ENCODE measurements at places on chromosomes 4 and X.

DNA sequence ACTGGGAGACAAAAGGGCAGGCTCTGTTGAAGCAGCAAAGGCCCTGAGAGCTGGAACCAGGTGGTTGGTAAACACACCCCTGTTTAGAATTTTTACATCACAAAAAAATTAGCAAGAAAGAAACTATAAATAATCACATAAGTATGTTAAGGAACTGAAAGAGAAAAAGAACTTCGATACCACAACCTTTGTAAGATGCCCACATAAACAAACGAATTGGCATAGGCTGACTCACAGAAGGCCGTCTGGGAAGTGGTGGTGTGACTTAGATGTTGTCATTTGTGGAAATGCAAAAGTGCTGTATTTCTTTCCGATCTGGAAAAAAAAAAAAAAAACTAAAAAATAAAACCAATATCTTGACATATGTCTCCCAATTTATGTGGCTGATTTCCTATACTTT, 235.1 kb downstream of the USP46 start:
- no peak for DNase-seq

- no peak for DNase-seq
Observed at GRCh38 chr4:168679397-168679796, 182.5 kb downstream of the PALLD start.

GRCh38 chrX:115650449-115650848, 89.5 kb downstream of the PLS3 start:
- DNase-seq = no peak

DNA sequence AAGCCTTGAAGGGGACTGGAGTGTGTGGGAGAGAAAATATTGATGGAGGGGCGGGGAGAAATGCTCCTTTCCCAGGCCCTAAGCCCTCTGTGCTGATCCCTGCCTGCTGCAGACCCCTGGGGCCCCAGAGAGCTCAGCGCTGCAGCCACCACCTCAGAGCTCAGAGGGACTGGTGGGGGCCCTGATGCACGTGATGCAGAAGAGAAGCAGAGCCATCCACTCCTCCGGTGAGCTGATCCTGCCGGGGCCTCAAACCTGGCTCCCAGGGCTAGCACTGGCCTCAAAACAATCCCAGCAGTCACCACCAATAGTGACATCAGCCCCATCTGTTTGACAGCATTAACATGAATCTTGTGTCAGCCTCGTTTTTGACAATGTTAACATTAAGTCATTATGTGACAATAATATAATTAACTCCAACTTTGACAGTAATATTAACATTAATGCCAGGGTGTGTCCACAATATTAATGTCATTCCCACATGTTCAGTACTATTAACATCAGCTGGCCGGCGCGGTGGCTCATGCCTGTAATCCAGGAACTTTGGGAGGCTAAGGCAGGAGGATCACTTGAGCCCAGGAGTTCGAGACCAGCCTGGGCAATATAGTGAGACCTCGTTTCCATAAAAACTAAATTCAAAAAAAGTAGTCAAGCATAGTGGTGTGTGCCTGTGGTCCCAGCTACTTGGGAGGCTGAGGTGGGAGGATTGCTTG, 5.8 kb downstream of the WAS start:
- DNase-seq = no peak

DNA sequence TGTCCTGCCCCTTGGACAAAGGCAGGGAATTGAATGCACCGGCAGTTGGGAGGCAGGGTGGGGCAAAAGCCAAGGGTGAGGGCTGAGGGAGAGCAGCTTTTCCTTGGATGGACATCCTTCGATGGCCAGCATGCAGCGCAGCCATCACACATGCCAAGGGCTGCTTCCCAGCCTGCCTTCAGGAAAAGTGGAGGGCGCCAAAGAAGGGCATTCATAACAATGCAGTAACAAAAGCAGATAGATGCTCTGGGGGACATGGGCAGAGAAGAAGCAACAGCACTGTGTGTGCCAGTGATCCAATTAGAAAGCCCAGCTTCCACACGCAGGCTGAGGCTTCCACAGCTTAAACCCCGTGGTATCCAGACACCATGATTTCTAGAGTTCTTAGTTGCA, 71.5 kb downstream of the TSPAN5 start:
- no peak for DNase-seq

GRCh38 chr4:27217261-27217769, 356.7 kb downstream of the STIM2 start:
- no peak for DNase-seq

DNA sequence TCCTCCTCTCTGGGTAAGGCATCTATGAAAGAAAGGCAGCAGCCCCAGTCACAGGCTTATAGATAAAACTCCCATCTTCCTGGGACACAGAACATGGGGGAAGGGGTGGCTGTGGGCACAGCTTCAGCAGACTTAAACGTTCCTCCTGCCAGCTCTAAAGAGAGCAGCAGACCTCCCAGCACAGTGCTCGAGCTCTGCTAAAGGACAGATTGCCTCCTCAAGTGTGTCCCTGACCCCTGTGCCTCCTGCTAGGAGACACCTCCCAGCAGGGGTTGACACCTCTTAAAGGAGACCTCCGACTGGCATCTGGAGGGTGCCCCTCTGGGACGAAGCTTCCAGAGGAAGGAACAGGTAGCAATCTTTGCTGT, 89.9 kb downstream of the EFHC2 start:
- no peak for DNase-seq

- DNase-seq = no peak
Observed at GRCh38 chr4:172826346-172826745, 342.3 kb upstream of the GALNT7 start.

- DNase-seq = no peak
Observed at GRCh38 chr4:61485056-61485455, 284.9 kb downstream of the ADGRL3 start.

- DNase-seq = no peak
Observed at GRCh38 chr4:182925298-182925757, 8.1 kb upstream of the DCTD start.

- no peak for DNase-seq
Observed at GRCh38 chr4:144499777-144500176, 146.2 kb upstream of the HHIP start.

GRCh38 chrX:49041744-49042580, 1.2 kb downstream of the TFE3 start:
- DNase-seq = no peak

- DNase-seq = no peak
Observed at GRCh38 chr4:163534056-163534455, 39.6 kb downstream of the TMA16 start.

- DNase-seq = no peak
Observed at GRCh38 chr4:13766761-13767540, 139.4 kb upstream of the BOD1L1 start.

DNA sequence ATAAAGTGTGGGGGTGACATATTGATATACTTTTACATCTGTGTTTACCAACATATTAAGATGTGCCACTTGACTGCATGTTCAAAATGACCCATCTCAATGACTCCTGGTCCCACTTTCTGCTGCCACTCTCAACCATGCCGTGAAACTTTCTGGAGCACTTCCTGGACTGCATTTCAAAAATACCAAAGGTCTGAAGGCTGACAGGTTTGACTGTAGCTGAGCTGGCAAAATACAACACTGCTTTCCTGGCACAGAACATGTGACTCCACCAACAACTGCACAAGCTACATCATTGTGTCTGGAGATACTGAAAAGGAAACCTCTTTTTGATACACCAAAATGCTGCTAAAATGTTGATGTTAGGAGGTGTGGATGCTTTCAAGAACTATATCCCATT, 184.8 kb downstream of the UNC5C start:
- no peak for DNase-seq

DNA sequence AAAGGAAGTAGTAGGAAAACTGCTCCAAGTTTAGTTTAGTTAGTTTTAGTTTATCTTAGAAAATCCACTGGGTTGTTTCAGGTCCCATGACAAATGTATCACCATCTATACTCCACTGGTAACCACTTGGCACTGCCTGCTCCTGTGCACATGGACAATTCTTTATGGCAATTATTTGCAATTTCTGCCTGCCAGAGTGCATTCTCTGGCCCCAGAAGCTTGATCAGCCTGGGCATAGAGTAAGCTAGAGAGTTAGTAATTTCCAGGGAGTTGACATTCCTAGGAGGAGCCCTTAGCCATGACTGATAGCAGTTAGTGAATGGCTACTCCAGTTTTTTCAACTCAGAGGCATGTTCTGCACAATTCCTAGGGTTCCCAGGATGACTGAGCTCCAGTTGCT, 203.2 kb upstream of the FGF13 start:
- DNase-seq = no peak

DNA sequence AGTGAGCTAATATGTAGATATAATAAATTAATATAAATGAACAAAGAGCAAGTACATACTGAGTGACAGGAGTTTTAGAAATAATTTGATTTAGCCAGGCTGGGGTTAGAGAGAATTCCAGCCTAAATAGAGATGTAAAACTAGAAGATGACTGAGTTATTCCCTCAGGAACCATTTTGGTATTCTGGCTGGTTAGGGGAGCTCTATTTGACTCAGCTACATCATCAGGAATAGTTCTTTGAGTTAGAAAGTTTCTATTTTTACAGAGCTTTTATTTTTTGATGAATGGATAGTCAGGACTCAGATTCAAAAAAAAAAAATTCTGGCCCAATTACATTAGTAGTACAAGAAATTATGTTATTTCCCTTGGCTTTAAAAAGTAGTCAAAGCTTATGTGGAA, 180.4 kb upstream of the MID1 start:
- no peak for DNase-seq

GRCh38 chr4:88981993-88982392, 75.0 kb downstream of the FAM13A start:
- no peak for DNase-seq

DNA sequence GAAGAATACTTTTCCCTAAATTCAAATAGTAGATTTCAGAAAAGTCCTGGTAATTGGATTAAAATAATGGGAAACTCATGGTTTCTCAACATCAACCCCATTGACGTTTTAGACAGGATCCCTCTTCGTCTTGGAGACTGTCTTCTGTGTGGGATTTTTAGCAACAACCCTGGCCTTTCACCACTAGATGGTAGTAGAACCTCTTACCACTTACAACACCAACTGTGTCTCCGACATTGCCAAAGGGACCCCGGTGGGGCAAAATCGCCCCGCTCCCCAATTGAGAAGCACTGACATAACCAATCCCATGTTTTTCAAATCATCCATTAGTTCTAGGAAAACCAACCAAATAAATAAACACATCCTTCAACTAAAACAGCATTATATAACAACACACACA, 16.9 kb upstream of the ANOS1 start:
- DNase-seq = no peak

DNA sequence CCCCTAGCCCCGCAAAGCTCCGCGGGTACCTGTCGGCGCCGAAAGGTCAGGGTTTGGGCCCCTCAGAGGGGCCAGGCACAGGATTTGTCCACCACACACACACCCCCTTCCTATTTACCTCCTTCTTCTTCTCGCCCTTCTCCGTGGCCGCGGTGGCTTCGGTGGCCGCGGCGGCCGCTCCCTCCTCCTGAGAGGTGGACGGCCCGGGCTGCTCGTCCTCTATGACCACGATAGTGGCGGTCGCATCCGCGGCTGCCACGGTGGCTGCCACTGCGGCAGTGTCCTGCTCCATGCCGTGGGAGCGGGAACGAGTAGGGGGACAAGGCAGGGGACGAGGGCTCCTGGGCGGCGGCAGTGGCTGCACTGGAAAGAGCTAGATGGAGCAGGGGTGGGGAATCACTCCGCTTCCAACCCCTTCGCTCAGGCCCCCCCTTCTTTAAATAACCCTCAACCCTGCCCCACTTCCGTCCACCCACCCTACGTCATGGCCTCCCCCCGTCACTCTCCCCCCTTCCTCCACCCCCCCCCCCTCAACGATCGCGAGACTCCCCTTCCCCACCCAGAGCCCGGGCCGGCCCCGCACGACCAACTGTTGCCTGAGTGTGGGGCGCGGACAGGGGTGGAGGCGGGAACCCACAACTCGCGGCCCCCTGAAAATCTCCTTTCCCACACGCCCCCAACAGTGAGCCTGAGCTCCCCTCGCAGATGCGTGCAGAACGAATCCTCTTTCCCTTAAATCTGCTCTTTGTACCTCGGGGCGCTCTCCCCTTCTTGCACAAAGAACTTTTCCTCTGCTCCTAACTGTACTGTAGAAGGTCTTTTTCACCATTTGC, at the start of gene SMARCA1:
Gene SMARCA1, minus strand, starts transcription at position 412 of the 833 bp plus-strand sequence. Its CDS starts 120 bp downstream, at position 292.
- no peak for DNase-seq

- no peak for DNase-seq
Observed at GRCh38 chr4:84498203-84498934, 723 bp downstream of the NKX6-1 start.

GRCh38 chr4:157076578-157076947, 613 bp downstream of the GLRB start:
- no peak for DNase-seq

- no peak for DNase-seq
Observed at GRCh38 chr4:75255261-75255660, 258.9 kb downstream of the RCHY1 start.

GRCh38 chrX:39418731-39419638, 617.7 kb downstream of the MID1IP1 start:
- DNase-seq = no peak

DNA sequence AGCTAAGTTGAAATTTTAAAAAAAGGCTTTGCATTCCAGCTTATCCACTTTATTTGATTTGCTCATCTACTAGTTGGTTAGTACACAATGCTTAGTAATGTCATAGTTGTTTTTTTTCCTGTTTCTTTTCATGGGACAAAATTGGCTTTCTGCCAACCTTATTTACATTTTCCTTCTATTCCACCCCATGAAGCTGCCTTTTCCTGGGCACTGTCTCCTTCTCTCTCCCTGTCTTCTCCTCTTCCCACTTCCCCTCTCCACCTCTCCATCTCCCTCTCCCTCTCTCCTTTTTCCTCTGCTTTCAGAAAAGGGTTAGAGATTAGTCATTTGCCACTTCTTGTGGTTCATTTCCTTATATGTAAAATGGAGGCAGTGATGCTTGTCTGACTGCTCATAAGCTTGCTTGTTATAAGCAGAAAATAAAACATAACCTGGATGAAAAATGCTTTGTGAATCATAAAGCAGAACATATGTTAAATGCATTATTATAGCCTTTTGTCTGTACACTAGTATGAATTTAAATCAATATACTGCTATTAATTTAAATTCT, 181.9 kb downstream of the CEP135 start:
- DNase-seq = no peak

DNA sequence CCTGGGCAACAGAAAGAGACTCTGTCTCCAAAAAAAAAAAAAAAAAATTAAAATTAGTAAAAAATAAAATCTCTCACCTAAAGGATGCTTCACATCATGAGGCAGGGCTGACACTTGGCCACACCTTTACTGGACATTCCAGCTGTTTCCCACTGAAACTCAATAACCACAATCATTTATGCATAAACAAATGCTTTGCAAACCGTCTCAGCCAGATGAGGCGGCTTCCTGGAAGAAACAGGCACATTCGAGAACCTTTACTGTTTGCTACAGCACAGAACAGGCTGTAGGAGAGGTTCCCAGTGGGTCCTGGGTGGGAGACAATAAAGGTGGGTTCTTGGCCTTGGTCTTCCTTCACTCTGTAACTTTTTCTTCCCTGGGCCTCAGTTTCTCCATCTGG, 10.9 kb upstream of the TBC1D14 start:
- DNase-seq = no peak

GRCh38 chr4:65391814-65392213, 278.5 kb downstream of the EPHA5 start:
- DNase-seq = no peak

GRCh38 chr4:159823743-159824142, 720.9 kb downstream of the RAPGEF2 start:
- no peak for DNase-seq

GRCh38 chr4:99853190-99853589, 36.6 kb downstream of the DAPP1 start:
- no peak for DNase-seq

GRCh38 chr4:11675051-11675800, 246.5 kb upstream of the HS3ST1 start:
- no peak for DNase-seq

- DNase-seq = no peak
Observed at GRCh38 chr4:128039568-128039967, 21.5 kb upstream of the LARP1B start.

Data from activated naive CD8-positive, alpha-beta T cell treated with anti-CD3 and anti-CD28 coated beads, Interleukin-2, amount 50 U/mL, for 16 hours (primary cell).